Liver (tissue), 10 donors: ENCODE measurements at places on chromosomes 5 and 9. TPM values are rescaled to one million over a fixed set of nuclear protein-coding genes. Genes with fewer than 3 reads are reported as not detected.
A peak's percentile ranks its signal among the peaks of the same experiment; 100 is the strongest.

GRCh38 chr5:141182248-141182647, at the start of gene PCDHB16:
Gene PCDHB16, plus strand, starts transcription at chr5:141182387. Its CDS starts 173 bp downstream, at chr5:141182560.
- no peak within 1 kb of the TSS for H3K27ac ChIP-seq
- no peaks in the 10 kb centered on the region for H3K36me3 ChIP-seq
- peak within 1 kb of the TSS; percentile 3 for H3K4me3 ChIP-seq
- DNase-seq: no peak

DNA sequence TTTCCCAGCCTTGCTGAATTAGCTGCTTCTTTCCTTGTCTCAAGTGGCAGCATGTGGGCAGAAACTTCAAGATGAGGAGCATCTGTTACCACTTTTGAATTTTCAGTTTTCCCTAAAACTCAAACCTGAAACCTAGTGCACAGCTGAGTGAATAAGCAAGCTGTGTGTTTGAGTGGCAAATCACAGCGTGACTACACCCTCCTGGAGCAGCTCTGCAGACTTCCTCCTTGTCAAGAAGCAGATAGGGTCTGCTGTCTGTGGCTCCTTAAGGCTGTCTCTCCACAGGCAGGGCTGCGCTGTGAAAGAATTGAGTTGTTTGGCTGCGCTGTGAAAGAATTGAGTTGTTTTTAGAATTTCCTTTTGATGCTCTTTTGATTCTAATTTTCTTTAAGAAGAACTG, 179.7 kb upstream of the HAPLN1 start:
- H3K4me3 ChIP-seq: no peak overlapping the region
- no peak for DNase-seq
- H3K27me3 ChIP-seq: no peaks in the 10 kb centered on the region
- no peaks in the 10 kb centered on the region for H3K36me3 ChIP-seq

DNA sequence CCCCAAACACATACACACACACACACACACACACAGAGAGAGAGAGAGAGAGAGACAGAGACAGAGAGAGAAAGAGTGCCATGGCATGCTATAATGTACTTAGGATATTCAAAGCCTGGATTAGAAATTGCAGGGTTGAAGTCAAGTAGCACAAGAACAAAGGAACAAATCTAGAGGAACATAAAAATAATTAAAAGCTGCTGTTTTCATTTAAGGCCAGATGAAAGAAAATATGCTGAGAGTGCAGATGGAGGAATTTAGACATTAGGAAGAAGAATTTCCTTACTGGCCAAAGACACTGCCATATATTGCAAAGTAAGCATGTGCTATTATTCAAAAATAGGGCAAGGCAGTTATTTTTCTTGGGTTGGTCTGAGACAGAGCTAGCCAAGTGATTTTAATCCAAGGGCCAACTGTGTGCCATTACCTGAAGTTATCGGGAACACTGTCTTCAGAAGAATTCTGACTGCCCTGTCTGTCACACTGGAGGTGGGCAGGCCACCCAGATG, 31.7 kb downstream of the HSD17B3 start:
- H3K27me3 ChIP-seq: no peaks in the 10 kb centered on the region
- H3K4me3 ChIP-seq: no peak overlapping the region
- H3K27ac ChIP-seq: no peak overlapping the region
- no peaks in the 10 kb centered on the region for H3K4me1 ChIP-seq

- no peaks in the 10 kb centered on the region for H3K27me3 ChIP-seq
- H3K36me3 ChIP-seq: no peaks in the 10 kb centered on the region
- H3K4me3 ChIP-seq: no peak overlapping the region
- peaks cover 8% of the 10 kb centered on the region for H3K4me1 ChIP-seq
Measured at GRCh38 chr5:14218897-14219573, 75.9 kb downstream of the TRIO start.

Gene TLX3
- polyA plus RNA-seq: not detected
